ENCODE measurements at places on chromosomes 11 and 22. TPM values are rescaled to one million over a fixed set of nuclear protein-coding genes. Genes with fewer than 3 reads are reported as not detected.

- no peak for DNase-seq
Observed at GRCh38 chr11:85021058-85021457, 606.1 kb downstream of the DLG2 start.

The CDC42BPG gene
- 10.3 TPM for polyA plus RNA-seq

DNA sequence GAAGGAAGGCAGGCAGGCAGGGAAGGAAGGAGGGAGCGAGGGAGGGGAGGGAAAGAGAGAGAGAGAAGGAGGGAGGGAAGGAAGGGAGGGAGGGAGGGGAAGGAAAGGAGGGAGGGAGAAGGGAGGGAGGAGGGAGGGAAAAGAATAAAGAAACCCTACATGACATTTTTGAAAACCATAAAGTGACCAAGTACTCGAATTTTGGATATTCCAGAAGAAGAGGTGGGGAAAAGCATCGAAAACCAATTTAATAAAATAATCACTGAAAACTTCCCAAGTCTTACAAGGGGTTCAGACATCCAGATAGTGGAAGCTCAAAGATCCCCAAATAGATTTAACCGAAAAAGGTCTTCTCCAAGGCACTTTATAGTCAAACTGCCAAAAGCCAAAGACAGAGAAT lies 11.7 kb downstream of the GDPD4 start:
- no peak for DNase-seq

The ZBTB44 gene
- polyA plus RNA-seq, result 45.2 TPM

The PVALB gene
- not detected for polyA plus RNA-seq

- no peak for DNase-seq
Observed at GRCh38 chr11:75303544-75304224, 47.8 kb downstream of the ARRB1 start.

The OR52H1 gene
- 0.26 TPM for polyA plus RNA-seq

The WBP2NL gene
- 5.2 TPM for polyA plus RNA-seq

DNA sequence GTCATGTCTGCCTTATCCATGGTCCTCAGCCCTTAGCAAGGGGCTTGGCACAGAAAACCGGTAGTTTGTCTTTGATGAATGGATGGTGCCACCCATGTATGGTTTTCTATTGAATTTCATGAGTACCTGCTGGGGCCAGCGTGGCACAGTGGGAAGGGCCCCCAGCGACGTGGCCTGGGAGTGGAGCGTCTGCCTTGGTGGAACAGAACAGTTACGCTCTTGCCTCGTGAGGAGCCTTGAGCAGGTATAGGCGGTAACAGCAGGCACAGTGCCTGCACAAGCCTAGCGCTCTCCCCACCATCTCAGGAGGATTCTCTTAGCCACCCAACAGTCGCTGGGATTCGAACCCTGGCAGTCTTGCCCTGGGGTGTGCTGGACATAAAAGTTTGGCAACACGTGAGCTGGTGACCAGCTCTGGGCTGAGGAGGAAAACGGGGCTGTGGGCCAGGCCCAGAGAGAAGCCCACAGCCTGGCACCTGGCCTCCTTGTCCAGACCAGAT lies 3.0 kb upstream of the SSH3 start:
- peak; percentile 29 for DNase-seq
